ENCODE measurements at places on chromosomes 6 and 20.

GRCh38 chr6:100839419-100839818 lies 41.7 kb downstream of the ASCC3 start:
- no peak for DNase-seq

- DNase-seq, result no peak
These were observed 90.1 kb downstream of the SPTLC3 start for GRCh38 chr20:13098720-13099355.

DNA sequence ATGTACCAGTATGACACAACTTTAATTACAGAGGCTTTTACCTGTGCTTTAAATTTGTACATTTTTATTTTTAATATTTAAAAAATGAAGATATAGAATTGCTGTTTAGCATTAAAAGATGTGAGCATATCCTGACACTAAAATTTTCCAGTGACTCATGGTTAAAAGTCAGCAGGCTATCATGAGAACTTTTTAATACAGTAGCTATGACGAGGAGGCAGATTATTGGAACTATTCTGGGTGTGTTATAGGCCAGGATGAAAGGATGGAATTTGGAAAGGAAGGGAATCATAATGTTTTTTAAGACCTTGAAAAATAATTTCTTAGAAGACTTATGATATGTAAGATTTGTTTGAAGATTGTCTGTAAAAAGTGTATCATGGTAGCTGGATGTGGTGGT lies 91.0 kb downstream of the GFRA4 start:
- DNase-seq, result no peak

- DNase-seq, result no peak
These were observed 111.0 kb downstream of the TCP11 start for GRCh38 chr6:35030099-35030498.

DNA sequence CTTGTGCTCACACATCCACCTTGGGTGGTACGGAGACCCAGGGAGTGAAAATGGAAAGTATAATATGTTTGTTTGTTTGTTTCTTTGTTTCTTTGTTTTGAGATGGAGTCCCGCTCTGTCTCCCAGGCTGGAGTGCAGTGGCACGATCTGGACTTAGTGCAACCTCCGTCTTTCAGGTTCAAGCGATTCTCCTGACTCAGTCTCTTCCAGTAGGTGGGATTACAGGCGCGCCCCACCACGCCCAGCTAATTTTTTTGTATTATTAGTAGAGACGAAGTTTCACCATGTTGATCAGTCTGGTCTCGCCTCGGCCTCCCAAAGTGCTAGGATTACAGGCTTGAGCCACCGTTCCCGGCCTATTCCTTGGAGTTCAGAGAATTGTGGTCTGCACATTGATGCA lies 115.4 kb downstream of the TRIM27 start:
- DNase-seq, result no peak
